Stimulated activated CD4-positive, alpha-beta T cell treated with anti-CD3 and anti-CD28 coated beads, Interleukin-4, amount 100 ng/mL, for 48 hours (primary cell): ENCODE measurements at places on chromosomes 7 and 10.

- no peak for DNase-seq
These were observed 454.5 kb upstream of the SEMA3D start for GRCh38 chr7:85641331-85641730.

DNA sequence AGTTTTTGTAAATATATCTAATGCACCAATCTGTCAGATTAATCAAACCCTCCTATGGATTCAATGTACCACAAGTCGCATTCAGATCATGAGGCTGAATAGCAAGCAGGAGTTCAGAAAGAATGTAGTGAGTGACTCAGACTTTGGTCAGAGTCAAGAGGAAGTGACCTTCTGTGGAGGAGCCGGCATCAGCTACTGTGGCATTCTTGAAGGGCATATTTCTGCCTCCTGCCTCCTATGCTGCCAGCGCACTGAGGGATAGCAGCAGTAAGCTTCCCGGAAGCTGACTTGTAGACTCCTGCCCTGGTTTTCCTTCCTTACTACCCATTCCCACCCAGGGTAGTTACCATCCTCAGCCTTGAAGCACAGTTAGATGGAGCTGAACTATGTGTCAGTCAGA, 867.5 kb downstream of the NRG3 start:
- DNase-seq: no peak

- no peak for DNase-seq
These were observed 385.6 kb upstream of the NPVF start for GRCh38 chr7:25613912-25614311.

- DNase-seq: no peak
These were observed 441.8 kb downstream of the RPS24 start for GRCh38 chr10:78475437-78475836.

- no peak for DNase-seq
These were observed 116.2 kb upstream of the GPR22 start for GRCh38 chr7:107353701-107354100.

GRCh38 chr7:70415179-70415972, 716.6 kb upstream of the GALNT17 start:
- DNase-seq: no peak

DNA sequence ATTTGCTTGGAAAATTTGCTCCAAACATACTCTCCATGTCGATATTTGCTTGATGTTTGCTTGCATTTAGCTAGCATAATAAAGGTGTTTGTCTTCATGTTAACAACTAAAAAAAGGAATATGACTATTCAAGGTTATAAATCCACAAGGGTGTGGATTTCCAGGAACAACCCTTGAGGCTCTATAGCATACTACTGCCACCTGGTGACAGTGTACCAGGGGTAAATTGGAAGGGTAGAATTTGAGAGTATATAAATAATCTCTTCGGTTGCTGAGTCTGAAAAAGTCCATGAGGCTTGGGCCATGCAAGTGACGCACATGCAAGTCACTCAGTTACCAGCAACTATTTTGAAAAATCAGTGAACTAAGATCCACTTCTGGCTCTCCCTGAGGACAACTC, 68.4 kb downstream of the SLIT1 start:
- no peak for DNase-seq
